GM23248 (cell line): ENCODE measurements at places on chromosomes 5 and 9. TPM values are rescaled to one million over a fixed set of nuclear protein-coding genes. Genes with fewer than 3 reads are reported as not detected.

ECSCR gene
- total RNA-seq: not detected in 2 replicates

SPOUT1 gene
- total RNA-seq: 15.9 and 53.0 TPM in 2 replicates

ARAP3 gene
- total RNA-seq: 2.2 and 3.9 TPM in 2 replicates

C9orf50 gene
- 0.32 TPM in 1 of 2 replicates, not detected in the other for total RNA-seq

ARID3C gene
- 0.11 and 0.38 TPM in 2 replicates for total RNA-seq

HAND1 gene
- total RNA-seq: not detected in 2 replicates

TTC1 gene
- total RNA-seq: 39.9 and 46.8 TPM in 2 replicates

CNTLN gene
- 7.0 and 7.2 TPM in 2 replicates for total RNA-seq

TSSK1B gene
- total RNA-seq: not detected in 2 replicates

TMEM174 gene
- total RNA-seq: not detected in 2 replicates

LRRC14B gene
- not detected in 2 replicates for total RNA-seq

PCDHB7 gene
- total RNA-seq: 0.65 and 0.89 TPM in 2 replicates

ISOC1 gene
- 6.2 and 7.5 TPM in 2 replicates for total RNA-seq

COL23A1 gene
- total RNA-seq: not detected in 2 replicates

RPS23 gene
- 1,434 and 1,581 TPM in 2 replicates for total RNA-seq

LOX gene
- total RNA-seq: 418 and 440 TPM in 2 replicates

CHSY3 gene
- 2.4 and 4.2 TPM in 2 replicates for total RNA-seq

KCNN2 gene
- not detected in 2 replicates for total RNA-seq

IGIP gene
- 13.0 and 16.3 TPM in 2 replicates for total RNA-seq

BTNL3 gene
- not detected in 2 replicates for total RNA-seq

DMRT3 gene
- total RNA-seq: not detected in 2 replicates

RNF145 gene
- 31.5 and 38.7 TPM in 2 replicates for total RNA-seq

TIMD4 gene
- total RNA-seq: not detected in 2 replicates

TLX3 gene
- total RNA-seq: not detected in 2 replicates

SLC34A3 gene
- total RNA-seq: not detected in 2 replicates

RLN1 gene
- total RNA-seq: not detected in 2 replicates

ROPN1L gene
- 0.86 TPM in 1 of 2 replicates, not detected in the other for total RNA-seq

GRHPR gene
- 146 and 160 TPM in 2 replicates for total RNA-seq

ADAMTS2 gene
- total RNA-seq: 132 and 141 TPM in 2 replicates

PNPLA7 gene
- 0.54 and 0.89 TPM in 2 replicates for total RNA-seq

TRAF1 gene
- total RNA-seq: 0.38 and 0.54 TPM in 2 replicates

SLC6A3 gene
- total RNA-seq: not detected in 2 replicates

SLC2A8 gene
- 9.9 and 11.9 TPM in 2 replicates for total RNA-seq

TAS2R1 gene
- not detected in 2 replicates for total RNA-seq

BTNL9 gene
- not detected in 2 replicates for total RNA-seq

NUTM2G gene
- not detected in 2 replicates for total RNA-seq

ZBED3 gene
- total RNA-seq: 0.54 and 0.63 TPM in 2 replicates

IL5 gene
- total RNA-seq: not detected in 2 replicates

AGXT2 gene
- total RNA-seq: not detected in 2 replicates

SEMA4D gene
- 0.11 and 1.3 TPM in 2 replicates for total RNA-seq

CAVIN4 gene
- total RNA-seq: 1.7 and 1.9 TPM in 2 replicates

SMU1 gene
- total RNA-seq: 23.1 and 26.3 TPM in 2 replicates

REXO4 gene
- 17.3 and 26.9 TPM in 2 replicates for total RNA-seq

DCTN4 gene
- 46.9 and 47.1 TPM in 2 replicates for total RNA-seq

SLC36A3 gene
- total RNA-seq: not detected in 2 replicates

SLC4A9 gene
- total RNA-seq: not detected in 2 replicates

PCDHA9 gene
- not detected in 2 replicates for total RNA-seq

HMCN2 gene
- total RNA-seq: not detected in 2 replicates

SLC34A1 gene
- not detected in 2 replicates for total RNA-seq

SLC45A2 gene
- not detected in 2 replicates for total RNA-seq

CDH9 gene
- total RNA-seq: not detected in 2 replicates

SPINK4 gene
- not detected in 2 replicates for total RNA-seq

CCDC192 gene
- not detected in 2 replicates for total RNA-seq

CLIC3 gene
- 33.3 and 37.7 TPM in 2 replicates for total RNA-seq

MAP3K1 gene
- total RNA-seq: 4.3 and 4.6 TPM in 2 replicates

PLAC8L1 gene
- 2.3 TPM in 1 of 2 replicates, not detected in the other for total RNA-seq

CREB3 gene
- total RNA-seq: 101 and 111 TPM in 2 replicates

SUSD1 gene
- 5.4 and 8.4 TPM in 2 replicates for total RNA-seq

RGS14 gene
- total RNA-seq: 4.3 and 6.4 TPM in 2 replicates

SNCAIP gene
- 2.4 and 4.0 TPM in 2 replicates for total RNA-seq
